Bladder microvascular endothelial cell (primary cell): ENCODE measurements at places on chromosomes 7 and 10. TPM values are rescaled to one million over a fixed set of nuclear protein-coding genes. Genes with fewer than 3 reads are reported as not detected.

Gene DPP6
- total RNA-seq, result not detected in 2 replicates

Gene SLC26A4
- 0.81 and 34.2 TPM in 2 replicates for total RNA-seq

Gene LLCFC1
- total RNA-seq, result not detected in 2 replicates

Gene TMEM196
- total RNA-seq, result not detected in 2 replicates

Gene EBLN1
- total RNA-seq, result not detected in 2 replicates

Gene ZNHIT1
- total RNA-seq, result 55.8 and 118 TPM in 2 replicates

Gene FAM170B
- total RNA-seq, result not detected in 2 replicates

Gene AKR1C8
- total RNA-seq, result 0.16 TPM in 1 of 2 replicates, not detected in the other

Gene INHBA
- total RNA-seq, result 2.6 and 7.0 TPM in 2 replicates
